ENCODE measurements at places on chromosomes 1 and 21.
A peak's percentile ranks its signal among the peaks of the same experiment; 100 is the strongest.

DNA sequence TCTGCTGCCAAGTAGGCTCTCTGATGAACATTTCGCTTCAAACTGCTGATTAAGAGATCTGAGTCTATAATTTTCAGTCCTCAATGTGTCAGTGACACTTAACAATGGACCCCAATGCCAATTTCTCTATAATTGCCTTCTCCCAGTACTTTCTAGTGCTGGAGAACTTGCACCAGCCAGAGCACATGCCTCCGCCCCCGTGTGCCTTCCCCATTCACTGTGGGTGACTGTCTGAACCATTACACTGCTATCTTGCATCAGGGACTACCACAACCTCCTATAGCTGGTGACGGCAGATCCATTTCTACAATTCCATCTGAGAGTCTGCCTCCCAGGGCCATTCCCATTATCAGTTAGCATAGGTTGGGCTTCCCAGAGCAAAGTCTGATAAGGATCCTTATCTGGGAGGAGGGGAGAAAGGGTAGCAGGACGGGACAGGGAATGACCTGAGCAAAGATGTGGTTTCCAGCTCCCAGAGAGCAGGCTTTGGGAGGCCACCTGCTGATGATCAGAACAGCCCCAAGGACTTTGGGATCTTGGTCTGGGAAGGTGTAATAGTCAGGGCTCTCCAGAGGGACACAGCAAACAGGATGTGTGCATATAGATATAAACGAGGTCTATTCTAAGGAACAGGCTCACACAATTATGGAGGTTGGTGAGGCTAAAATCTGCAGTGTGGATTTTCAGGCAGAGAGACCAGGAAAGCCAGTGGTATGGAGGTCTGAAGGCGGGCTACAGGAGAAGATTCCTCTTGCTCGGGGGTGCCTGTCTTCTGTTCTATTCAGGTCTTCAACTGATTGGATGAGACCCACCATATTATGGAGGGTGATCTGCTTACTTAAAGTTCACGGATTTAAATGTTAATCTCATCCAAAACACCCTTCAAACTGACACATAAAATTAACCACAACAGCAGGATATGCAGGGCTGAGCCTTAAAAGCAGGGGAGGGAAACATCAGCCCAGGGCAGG, 238.2 kb downstream of the PTPRU start:
- ATAC-seq = no peak

- peak; percentile 39 for ATAC-seq
Observed at GRCh38 chr21:41767606-41768436, 969 bp upstream of the RIPK4 start.

DNA sequence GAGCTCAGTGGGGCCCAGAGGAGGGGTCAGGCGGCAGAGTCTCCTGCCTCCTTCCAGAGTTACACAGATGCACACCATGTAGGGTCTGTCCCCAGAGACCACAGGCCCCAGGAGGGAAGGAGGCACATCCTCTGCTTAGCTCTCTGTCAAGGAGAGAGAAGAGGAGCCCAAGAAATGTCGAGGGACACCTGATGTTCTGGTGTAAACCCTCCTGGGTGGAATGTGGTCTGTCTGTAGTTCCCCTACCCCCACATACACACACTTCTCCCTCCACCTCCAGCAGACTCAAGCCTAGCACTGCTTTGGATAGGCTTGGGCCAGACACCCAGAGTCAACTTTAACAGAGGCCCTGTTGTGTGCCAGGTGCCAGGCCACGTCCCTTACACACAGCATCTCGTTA, 34.2 kb downstream of the KIF21B start:
- ATAC-seq = no peak

DNA sequence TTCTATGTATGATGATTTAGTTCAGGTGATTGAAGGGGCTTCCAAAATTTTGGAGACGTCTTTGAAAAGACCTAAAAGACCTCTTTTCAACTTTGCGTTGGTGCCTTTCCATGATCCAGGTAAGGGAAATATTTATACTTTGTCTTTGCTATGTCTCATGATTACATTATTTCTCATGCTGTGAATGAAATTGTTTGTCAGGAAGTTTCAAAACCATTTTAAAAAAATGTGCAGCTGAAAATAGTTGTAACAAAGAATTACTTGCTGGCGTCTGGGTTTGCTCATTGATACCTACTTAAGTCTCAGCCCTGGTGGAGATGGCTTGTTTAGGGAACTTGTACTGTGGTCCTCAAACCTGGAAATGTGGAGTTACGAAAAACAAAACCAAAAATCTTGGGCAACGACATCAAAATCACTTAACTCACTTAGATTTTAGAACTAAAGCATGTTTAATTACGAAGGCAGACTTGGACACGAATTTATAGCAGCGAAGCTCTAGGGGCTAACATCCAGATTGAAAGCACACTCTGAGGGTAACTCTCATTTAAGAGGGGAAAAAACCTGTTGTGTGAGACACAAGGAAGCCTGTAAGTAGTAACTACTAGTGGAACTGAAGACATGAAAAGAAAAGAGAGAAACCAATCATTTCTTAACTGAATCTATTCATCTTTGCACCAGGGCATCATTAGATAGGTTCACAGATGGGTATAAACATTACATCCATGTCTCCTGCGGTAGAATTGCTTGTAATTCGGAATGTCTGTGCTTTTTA, 924 bp downstream of the HMCN1 start:
- peak; percentile 60 for ATAC-seq

GRCh38 chr1:41535276-41535675, 50.8 kb upstream of the EDN2 start:
- no peak for ATAC-seq

Measured in activated T-helper 17 cell treated with anti-CD3 and anti-CD28 coated beads, Interleukin-2, amount 50 U/mL, for 72 hours (primary cell).